Airway epithelial cell (primary cell): ENCODE measurements at places on chromosomes 5 and 9. TPM values are rescaled to one million over a fixed set of nuclear protein-coding genes. Genes with fewer than 3 reads are reported as not detected.

The WNK2 gene
- total RNA-seq, result 0.23 and 0.71 TPM in 2 replicates

The IL5 gene
- total RNA-seq, result not detected in 2 replicates

The PAIP2 gene
- total RNA-seq, result 44.5 and 51.5 TPM in 2 replicates

The PDZD2 gene
- total RNA-seq, result 4.7 and 5.9 TPM in 2 replicates

The SLIT3 gene
- total RNA-seq, result 0.88 and 1.3 TPM in 2 replicates

The LRRC70 gene
- total RNA-seq, result 0.07 and 2.0 TPM in 2 replicates

The TXNDC8 gene
- total RNA-seq, result not detected in 2 replicates

The OTP gene
- not detected in 2 replicates for total RNA-seq

The PCDHB12 gene
- total RNA-seq, result 0.05 and 0.07 TPM in 2 replicates

The TRPM6 gene
- 0.14 and 0.28 TPM in 2 replicates for total RNA-seq

The LPAR1 gene
- total RNA-seq, result 16.4 and 22.9 TPM in 2 replicates

The OGN gene
- not detected in 2 replicates for total RNA-seq

The NEURL1B gene
- total RNA-seq, result 4.6 and 8.3 TPM in 2 replicates

The IL31RA gene
- 0.28 and 0.42 TPM in 2 replicates for total RNA-seq

The PRR16 gene
- 0.74 and 0.78 TPM in 2 replicates for total RNA-seq

The TAF11L13 gene
- total RNA-seq, result not detected in 2 replicates

The NRARP gene
- 14.6 and 30.0 TPM in 2 replicates for total RNA-seq

The BOD1 gene
- total RNA-seq, result 38.0 and 46.4 TPM in 2 replicates

The MARCOL gene
- not detected in 2 replicates for total RNA-seq

The FOXD4L5 gene
- total RNA-seq, result not detected in 2 replicates

The INSL4 gene
- total RNA-seq, result 1.0 TPM in 1 of 2 replicates, not detected in the other

The POU5F2 gene
- total RNA-seq, result 0.07 and 0.33 TPM in 2 replicates

The C5orf46 gene
- total RNA-seq, result 3.7 TPM in 1 of 2 replicates, not detected in the other

The DENND4C gene
- 26.0 and 29.8 TPM in 2 replicates for total RNA-seq

The LCN15 gene
- total RNA-seq, result not detected in 2 replicates

The DNAH5 gene
- 0.42 and 2.2 TPM in 2 replicates for total RNA-seq

The SLC6A18 gene
- total RNA-seq, result not detected in 2 replicates
